A549 treated with ZK216348 at 1 μM for 4 hours (cell line): ENCODE measurements at places on chromosomes 7 and 10. TPM values are rescaled to one million over a fixed set of nuclear protein-coding genes. Genes with fewer than 3 reads are reported as not detected.

Gene HECW1
- total RNA-seq, result 12.5 to 16.8 TPM (median 13.5 TPM) in 5 replicates

Gene KCNMA1
- 38.7 to 80.9 TPM (median 73.7 TPM) in 5 replicates for total RNA-seq

Gene ADGRA1
- total RNA-seq, result 0.12 to 0.19 TPM (median 0.15 TPM) in 5 replicates

Gene MET
- total RNA-seq, result 61.2 to 94.9 TPM (median 88.0 TPM) in 5 replicates

Gene MDH2
- 339 to 400 TPM (median 372 TPM) in 5 replicates for total RNA-seq

Gene HTR5A
- not detected in 5 replicates for total RNA-seq
